ENCODE measurements at places on chromosomes 7 and 10. TPM values are rescaled to one million over a fixed set of nuclear protein-coding genes. Genes with fewer than 3 reads are reported as not detected.
A peak's percentile ranks its signal among the peaks of the same experiment; 100 is the strongest.

The EEF1AKMT2 gene
- total RNA-seq, result 26.2 TPM

GRCh38 chr10:17353568-17354300 is 100.7 kb downstream of the ST8SIA6 start:
- peak; percentile 41 for DNase-seq

- DNase-seq, result no peak
These were observed 144.9 kb upstream of the MTPN start for GRCh38 chr7:136122026-136122425.

DNA sequence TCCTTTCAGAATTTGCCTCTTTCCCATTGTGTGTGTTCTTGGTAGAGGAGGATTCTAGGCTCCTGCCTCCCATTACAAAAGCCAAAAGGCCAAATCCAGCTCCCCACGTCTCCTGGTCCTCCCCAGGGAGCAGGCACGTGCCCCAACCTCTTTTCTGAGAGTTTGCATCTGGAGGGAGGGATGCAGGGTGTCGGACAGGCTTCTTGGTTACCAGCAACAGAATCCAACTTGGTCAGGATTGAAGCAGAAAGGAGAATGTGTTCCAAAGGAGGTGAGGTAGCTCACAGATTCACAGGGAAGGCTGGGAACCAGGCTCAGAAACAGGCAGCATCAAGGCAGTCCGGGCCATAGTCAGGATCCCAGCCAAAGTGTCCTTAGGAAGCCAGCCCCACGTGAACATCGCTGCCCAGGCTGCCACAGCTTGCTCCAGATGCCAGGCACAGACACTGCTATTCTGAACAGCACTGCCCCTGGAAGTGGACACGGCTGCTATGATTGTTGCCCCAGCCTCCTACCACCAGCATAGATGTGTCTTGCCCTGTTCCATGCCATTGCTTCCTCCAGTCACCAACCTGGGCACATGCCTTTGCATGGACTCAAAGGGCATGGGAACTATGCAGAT is 264.2 kb upstream of the ZMIZ1 start:
- DNase-seq, result no peak

DNA sequence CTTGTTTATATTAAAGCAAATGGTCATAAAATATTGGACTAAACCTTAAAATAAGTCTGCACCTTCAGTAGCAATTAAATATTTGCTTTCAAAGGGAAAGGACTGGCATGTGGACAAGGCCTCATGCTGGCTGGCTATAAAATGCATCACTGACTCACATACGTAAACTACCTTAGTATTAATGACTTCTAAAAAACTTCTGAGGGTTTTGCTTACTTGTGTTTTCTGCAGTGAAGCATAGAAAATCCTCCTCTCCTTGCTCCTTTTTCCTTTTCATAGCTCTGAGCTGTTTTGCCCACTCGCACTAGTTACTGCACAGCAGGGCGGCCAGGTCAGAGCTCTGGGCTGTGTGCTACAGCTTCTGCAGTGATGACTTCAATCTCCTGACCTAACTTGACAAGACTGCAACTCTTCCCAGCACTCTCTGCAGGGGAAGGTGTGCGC is 82.3 kb downstream of the CUL2 start:
- no peak for DNase-seq

The VIPR2 gene
- total RNA-seq, result not detected

DNA sequence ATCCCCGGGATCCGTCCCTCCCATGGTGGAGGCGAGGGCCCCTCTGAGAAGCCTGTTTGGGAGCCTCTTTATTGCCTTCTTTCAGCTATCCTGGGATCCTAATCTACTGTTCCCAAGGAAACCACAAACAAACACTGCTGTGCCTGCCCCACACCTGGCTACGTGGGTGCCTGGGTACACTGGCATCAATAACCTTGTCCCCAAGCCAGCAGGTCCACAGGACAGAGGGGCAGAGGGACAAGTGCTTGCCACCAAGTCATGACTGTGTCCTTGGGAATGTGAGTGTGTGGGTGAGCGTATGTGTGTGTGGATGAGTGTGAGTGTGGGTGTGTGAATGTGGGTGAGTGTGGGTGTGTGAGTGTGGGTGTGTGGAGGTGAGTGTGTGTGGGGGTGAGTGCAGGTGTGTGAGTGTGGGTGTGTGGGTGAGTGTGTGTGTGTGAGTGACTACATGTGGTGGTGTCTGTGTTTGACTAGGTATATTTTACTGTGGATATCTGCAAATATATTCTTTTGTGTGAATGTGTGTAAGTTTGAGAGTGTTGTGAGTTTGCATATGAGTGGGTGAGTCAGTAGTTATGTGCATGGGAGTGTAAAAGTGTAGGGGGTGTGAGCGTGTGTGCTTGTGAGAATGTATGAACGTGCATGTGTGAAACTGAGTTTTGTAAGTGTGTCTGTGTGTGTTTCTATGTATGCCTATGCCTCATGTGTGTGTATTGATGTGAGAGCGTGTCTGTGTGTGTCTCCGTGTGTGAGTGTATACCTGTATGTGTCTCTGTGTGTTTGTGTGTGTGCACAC is 96.1 kb downstream of the TNS3 start:
- DNase-seq, result no peak

DNA sequence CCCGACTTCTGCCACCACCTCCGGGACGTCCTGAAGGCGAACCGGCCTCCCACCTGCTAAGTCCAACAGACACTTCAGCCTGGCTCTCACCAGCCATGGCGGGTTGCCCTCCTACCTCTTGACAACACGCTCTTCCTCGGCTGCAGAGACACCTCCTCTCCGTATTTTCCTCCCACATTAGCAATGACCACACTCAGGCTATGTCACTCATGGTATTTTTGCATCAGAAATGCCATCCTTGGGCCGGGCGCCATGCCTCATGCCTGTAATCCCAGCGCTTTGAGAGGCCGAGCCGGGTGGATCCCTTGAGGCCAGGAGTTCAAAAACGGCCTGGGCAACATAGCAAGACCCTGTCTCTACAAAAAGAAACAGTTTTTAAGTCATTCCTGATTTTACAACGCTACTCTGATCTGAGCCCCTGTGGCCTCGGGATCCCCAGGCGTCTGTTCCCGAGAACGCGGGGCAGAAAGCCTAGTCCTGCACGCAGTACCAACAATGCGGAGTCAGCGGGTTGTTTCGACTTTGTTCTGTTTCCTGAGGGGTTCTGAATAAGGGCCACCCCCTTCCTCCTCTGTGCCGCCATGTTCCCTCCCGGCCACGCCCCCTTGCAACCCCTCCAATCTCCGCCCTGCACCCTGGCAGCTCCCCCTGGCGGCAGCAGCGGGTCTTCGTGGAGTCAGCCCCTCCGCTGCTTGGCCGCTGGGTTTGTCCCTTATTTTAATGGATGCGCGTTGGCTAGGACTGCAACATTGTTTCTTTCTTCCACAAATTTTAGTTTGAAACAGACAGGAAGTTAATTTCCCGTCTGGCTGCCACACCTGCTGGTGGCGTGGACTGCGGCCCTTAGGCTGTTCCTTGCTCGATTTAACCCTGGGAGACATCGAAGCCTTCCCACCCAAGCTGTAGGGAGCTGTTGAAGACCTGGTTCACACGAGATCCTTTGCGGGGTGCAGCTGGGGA is 9.7 kb upstream of the ZFAND2A start:
- DNase-seq, result no peak

DNA sequence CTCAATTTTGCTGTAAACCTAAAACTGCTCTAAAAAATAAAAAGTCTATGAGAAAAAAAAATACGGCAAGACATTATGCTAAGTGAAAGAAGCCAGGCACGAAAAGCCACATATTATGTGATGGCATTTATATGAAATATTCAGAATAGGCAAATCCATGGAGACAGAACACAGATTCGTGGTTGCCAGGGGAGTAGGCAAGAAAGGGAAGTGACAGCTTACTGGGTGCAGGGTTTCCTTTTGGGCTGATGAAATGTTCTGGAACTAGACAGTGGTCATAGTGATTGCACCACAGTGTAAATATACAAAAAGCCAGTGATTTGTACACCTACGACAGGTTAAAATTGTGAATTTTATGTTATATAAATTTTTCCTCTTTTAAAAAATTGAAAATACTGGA is 41.3 kb upstream of the GLI3 start:
- no peak for DNase-seq

- peak; percentile 76 for DNase-seq
These were observed 167.8 kb upstream of the ITGB1 start for GRCh38 chr10:33125522-33126517.

- no peak for DNase-seq
These were observed 113.4 kb downstream of the ST7 start for GRCh38 chr7:117066668-117067067.

The ATG9B gene
- total RNA-seq, result not detected

DNA sequence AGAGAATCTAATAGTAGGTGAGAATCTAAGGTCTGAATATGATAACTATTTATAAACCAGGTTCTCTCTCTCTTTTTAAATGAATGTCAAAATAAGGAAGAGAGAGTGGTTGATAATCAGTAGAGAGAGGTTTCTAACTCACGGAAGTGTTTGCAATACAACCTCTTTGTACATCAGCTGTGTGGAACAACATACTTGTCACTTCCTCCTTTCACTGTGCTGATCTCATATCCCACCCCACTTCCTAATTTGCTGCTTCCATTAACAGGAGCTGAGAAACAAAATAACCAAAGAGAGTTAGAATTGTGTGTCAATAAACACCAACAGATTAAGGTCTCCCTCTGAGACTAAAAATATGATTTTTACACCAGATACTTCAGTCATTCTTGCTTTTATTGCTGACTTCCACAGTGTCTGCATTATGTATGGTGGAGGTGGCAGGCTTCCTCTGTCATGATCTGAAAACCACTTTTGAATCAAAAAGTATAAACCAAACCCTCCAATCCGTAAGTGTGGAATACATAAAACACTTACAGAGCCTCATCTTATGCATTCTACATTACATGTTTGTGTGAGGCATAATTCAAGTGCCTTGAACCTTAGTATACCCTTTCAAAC is 25.0 kb downstream of the CACUL1 start:
- no peak for DNase-seq

GRCh38 chr7:108303332-108303731 is 152.9 kb downstream of the NRCAM start:
- DNase-seq, result no peak

The SYT15 gene
- total RNA-seq, result 0.08 TPM

DNA sequence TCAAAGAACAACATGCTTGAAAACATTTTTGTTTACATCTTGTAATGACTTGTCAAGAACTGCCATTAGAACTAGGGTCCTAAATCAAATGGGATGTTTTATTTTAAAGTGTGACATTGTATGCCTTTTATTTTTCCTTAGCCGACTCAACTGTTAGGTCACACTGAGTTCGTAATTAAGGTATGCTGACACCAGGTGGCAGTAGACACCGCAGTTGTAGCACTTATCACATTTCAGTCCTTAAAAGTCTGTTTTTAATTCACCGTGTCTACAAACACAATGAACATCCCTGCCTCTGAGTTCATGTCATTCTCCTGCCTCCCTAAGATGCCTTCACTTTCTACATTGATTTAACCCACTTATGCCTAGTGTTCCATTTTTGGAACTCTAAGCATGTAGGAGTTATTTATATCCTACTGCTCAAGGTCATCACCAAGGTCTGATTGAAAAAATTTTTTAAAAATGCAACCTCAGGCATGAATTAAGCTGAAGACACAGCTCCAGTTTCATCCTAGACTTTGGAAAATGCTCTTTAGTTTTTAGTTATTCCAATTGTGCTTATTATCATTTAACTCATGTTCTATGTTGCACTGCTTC is 186.1 kb downstream of the BMPER start:
- DNase-seq, result peak; percentile 19

- peak; percentile 27 for DNase-seq
These were observed 132.6 kb downstream of the MAPK8 start for GRCh38 chr10:48439031-48439430.

GRCh38 chr10:3312403-3312940 is 139.9 kb upstream of the PITRM1 start:
- DNase-seq, result no peak

- no peak for DNase-seq
These were observed 1112.9 kb upstream of the AUTS2 start for GRCh38 chr7:68485253-68485917.

The EPO gene
- not detected for total RNA-seq

The ASIC3 gene
- total RNA-seq, result not detected

Measured in HT1080 (cell line).